Stimulated activated CD8-positive, alpha-beta memory T cell treated with anti-CD3 and anti-CD28 coated beads, Interleukin-15, amount 100 ng/mL, for 24 hours (primary cell): ENCODE measurements at places on chromosomes 11 and 22.

- no peak for DNase-seq
Observed at GRCh38 chr11:36313750-36314433, 17.8 kb downstream of the PRR5L start.

GRCh38 chr11:30724274-30724673 is 138.1 kb upstream of the MPPED2 start:
- no peak for DNase-seq

- DNase-seq: no peak
Observed at GRCh38 chr22:50444663-50445062, 30.2 kb downstream of the SBF1 start.

DNA sequence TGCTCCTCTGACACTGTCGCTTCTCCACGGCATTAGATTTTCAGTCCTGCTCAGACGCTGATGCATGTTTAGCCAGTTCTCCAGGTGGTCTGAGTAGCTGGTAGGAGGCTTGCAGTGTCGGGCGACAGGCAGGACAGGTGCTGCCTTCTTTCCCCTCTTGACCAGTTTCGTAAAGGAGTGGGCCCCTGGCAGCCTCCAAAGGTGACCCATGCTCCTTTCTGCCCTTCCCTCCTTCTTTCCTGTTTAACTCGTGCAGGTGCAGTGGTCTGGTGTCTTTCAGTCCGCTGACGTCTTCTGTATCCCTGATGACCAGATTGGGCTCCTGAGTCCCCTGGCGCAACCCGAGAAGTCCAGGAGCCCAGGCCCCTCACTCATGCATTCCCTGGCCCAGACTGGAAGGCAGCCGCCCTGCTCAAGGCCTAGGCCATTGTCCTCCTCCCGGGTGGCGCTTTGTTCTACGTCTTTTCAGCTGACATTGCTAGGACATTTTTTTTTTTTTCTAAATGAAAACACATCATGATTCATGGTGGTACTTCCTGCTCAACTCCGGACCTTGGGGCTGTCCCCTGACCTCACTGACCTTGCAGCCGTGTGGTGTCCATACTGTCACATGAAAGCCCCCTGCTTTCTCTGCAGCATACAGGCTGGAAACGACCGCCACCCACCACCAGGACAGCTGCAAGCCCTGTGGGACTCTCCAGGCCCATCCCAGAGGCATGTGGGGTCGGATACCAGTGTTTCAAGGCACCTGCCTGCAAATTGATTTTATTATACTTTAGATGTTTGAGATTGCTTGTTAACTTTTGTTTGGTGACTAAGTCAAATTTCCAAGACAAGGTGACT is 25.5 kb upstream of the TXNRD2 start:
- DNase-seq: no peak

GRCh38 chr11:4766420-4767043 is 3.2 kb downstream of the OR51F1 start:
- DNase-seq: no peak

DNA sequence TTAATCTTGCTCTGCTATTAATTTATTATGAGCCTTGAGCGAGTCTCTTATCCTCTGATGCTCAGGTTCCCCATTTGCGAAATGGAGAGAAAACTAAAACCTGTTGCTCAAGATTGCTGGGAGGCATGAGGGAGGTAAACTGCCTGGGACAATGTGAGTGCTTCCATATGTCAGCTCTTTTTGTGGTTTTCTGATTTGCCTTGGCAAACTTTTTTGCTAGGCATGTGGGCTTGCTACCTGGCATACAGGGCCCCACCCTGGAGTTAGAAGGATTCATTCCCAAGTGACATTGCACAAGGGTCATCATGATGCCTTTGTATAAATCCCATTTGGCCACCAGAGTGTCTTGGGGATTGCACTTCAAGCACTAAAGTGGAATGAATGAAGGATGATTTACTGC is 22.4 kb downstream of the TSPAN18 start:
- DNase-seq: no peak

- no peak for DNase-seq
Observed at GRCh38 chr22:42642806-42643633, 2.6 kb upstream of the ATP5MGL start.

DNA sequence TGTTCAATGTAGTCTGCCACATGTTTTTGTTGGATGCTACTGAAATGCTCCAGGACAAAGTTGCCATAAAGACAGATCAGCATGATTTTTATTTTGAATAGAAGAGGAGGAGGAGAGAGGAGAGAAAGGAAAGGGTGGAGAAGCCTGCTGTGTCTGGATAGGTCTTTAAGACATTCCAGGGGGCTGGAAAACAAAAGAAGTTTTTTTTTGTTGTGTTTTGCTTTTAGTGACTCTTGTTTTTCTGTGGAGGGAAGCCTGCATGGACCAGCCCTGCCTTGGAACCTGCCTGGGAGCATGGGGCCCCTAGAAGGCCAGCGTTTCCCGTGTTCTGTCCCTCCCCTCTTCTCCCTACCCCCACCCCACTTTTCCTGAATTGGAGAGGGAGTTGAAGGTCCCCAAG is 2.3 kb downstream of the TSPAN18 start:
- no peak for DNase-seq

GRCh38 chr22:38706101-38706900 is 557 bp downstream of the GTPBP1 start:
- DNase-seq: no peak

- DNase-seq: no peak
Observed at GRCh38 chr22:27214691-27215090, 557.3 kb downstream of the MIAT start.

GRCh38 chr11:78414321-78415051 is 3.1 kb downstream of the GAB2 start:
- no peak for DNase-seq

GRCh38 chr22:31083923-31084810 is 3.0 kb downstream of the SMTN start:
- DNase-seq: no peak

GRCh38 chr11:61912530-61912898 is 4.9 kb downstream of the RAB3IL1 start:
- DNase-seq: no peak

GRCh38 chr11:4087551-4087950 is 7.0 kb upstream of the RRM1 start:
- no peak for DNase-seq

- no peak for DNase-seq
Observed at GRCh38 chr22:43177479-43177878, 9.5 kb downstream of the TTLL12 start.

GRCh38 chr11:128551058-128551457 is 36.3 kb downstream of the ETS1 start:
- DNase-seq: no peak

DNA sequence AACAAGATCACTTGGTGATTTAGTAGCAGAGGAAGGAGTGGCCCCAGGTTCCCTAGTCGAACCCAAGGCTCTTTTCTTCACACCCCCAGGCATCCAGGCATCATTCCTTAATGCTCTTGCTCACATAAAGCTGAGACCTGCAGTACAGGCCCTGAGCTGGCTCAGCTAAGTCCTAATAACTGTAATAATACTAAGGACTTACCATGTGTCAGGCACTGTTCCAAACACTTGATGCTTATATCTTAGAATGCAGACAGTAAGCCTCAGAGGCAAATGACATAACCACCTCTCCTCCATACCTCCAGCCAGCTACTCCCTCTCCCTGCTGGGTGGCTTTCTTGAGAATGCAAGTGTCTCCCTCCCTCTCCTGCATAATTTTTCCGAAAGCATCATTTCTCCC is 33.2 kb downstream of the ANKK1 start:
- no peak for DNase-seq

DNA sequence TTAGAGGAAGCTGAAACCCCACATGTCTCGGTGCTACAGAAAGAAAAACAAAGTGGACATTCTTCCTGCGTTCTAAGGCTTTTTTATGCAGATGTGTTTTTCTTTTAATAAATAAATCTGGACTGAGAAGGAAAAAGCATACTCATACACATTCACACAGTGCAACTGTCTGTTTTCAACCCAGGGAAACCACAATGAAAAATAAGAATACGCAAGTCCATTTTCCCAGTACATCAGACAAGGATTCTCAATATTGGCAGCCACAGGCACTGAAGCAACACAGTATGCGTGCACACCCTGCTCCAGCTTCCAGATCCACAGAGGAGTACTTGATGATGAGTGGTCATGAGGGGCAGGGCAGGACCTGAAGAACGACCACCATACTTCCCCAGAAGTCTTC is 86.9 kb downstream of the ETS1 start:
- no peak for DNase-seq

DNA sequence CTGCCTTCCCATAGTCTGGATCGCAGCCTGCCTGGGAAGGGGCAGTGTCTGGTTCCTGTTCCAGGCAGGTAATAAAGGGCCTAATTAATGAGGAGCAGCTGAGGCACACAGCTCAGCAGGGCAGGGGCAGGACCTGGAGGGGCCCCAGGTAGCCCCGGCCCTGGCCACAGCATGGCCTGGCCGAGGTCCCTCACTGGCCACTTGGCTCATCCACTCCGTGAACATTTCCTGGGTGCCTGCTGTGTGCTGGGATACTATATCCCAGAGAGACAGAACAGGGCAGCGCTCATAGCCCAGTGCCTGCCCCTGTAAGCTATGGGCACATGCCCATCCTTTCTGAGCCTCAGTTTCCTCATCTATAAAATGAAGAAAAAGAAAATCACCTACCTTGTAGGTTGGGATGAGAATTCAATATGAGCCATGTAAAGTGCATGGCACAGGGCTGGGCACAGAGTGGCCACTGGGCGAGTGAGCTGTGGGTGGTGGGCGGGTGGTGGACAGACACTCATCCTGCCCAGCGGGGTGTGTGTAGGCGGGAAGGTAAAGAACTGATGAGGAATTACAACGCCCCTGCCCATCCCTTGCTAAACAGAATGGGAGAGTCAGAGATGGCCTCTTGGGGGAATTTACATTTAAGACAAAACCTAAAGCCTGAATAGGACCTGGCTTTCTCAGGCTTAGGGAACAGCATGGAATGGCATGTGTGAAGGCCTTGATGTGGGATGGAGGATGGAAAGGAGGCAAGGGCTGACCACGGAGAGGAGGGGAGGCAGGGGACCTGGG is 9.2 kb downstream of the MYRF start:
- DNase-seq: no peak

GRCh38 chr11:111429066-111429506 is 50.0 kb upstream of the POU2AF1 start:
- DNase-seq: peak; percentile 26

DNA sequence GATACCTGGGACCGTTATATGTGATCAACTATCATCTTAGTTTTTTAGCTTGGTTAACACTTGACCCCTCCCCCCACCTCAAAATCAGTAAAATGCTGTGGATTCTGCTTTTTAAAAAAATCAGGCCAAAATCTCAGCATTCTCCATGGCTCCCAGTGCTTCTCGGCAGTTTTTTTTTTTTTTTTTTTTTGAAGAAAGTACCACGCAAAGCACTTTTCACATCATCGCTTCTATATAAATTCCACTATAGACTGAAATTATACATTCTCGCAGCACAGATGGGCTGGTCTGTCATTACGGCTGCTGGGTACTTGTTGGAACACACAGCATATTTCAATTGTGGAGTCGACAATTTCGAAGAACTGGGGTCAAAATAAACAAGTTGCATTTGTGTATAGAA is 67.7 kb upstream of the PPARA start:
- DNase-seq: no peak

- no peak for DNase-seq
Observed at GRCh38 chr11:37124384-37124783, 526.3 kb upstream of the RAG2 start.

- no peak for DNase-seq
Observed at GRCh38 chr11:126322996-126323395, 19.1 kb downstream of the DCPS start.

GRCh38 chr22:22661275-22661674 is 16.9 kb downstream of the GGTLC2 start:
- DNase-seq: no peak

- no peak for DNase-seq
Observed at GRCh38 chr11:14345668-14346067, 13.3 kb downstream of the RRAS2 start.
